ENCODE measurements at places on chromosomes 1 and 21.

DNA sequence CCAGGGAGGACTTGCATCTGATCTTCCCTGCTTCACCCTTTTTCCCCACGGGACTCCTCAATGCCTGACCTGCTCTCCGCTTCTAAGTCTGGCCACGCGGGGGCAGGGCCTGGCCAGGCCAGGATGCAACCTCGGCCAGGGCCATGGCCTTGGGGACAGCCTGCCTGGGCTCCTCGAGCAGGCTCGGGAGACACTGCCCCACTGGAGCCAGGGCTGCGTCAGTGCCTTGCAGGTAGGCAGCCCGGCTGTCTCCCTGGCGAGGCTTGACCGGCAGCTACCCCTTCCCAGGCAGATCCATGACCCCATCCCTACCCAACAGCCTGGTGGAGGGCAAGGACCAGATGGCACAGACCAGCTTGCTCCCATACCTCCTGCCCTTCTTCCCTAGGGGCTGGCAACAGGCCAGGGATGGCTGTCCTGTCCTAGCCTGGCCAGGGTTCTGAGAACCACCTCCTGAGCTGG lies 2.7 kb upstream of the PRDM16 start:
- DNase-seq, result no peak

DNA sequence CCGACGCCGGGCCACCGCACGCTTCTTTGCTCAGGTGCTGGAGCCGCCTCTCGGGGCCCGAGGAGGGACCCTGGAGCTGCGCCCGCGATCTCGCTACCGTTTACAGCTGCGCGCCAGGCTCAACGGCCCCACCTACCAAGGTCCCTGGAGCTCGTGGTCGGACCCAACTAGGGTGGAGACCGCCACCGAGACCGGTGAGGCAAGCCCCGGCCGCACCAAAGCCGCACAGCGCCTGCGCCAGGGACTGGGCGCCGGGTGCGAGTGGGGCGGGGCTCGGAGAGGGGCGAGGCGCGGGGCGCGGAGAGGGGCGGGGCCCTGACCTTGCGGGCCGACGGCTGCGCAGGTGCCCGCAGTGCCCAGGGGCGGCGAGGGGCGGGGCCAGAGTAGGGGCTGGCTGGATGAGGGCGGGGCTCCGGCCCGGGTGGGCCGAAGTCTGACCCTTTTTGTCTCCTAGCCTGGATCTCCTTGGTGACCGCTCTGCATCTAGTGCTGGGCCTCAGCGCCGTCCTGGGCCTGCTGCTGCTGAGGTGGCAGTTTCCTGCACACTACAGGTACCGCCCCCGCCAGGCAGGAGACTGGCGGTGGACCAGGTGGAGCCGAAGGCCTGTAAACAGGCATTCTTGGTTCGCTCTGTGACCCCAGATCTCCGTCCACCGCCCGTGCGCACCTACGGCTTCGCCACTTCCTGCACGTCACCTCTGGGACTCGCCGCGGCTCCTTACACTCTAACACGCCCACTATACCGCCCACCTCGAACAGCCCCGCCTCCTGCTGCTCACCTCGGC lies 9.8 kb upstream of the CDC20 start:
- DNase-seq, result peak; percentile 77

DNA sequence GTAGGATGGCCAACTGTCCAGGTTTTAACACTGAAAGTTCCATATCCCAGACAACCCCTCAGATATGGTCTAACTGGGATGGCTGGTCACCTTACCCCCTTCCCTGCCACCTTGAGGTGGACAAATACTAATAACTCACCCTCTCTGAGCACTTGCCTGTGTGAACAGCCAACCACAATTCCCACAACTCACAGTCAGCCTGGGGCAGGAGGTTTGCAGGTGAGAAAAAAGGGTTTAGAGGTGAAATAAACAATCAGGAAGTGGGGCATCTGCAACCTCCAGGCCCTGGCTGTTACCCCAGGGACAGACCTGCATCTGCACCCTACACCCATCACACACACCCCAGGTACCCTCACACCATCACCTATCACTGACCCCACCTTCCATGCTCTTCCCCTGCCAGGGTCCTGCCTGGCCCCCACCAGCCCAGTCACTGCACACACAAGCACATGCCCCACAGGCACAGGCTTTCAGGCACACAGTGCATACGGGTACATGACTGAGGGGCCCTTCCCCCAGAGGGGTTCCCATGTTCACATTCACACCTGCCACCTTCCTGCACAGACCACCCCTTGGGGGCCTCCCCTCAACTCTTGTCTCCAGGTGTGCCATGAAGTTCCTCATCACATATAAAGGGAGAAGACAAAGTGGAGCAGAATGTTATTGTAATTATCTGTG lies 679.5 kb downstream of the MATN1 start:
- no peak for DNase-seq

DNA sequence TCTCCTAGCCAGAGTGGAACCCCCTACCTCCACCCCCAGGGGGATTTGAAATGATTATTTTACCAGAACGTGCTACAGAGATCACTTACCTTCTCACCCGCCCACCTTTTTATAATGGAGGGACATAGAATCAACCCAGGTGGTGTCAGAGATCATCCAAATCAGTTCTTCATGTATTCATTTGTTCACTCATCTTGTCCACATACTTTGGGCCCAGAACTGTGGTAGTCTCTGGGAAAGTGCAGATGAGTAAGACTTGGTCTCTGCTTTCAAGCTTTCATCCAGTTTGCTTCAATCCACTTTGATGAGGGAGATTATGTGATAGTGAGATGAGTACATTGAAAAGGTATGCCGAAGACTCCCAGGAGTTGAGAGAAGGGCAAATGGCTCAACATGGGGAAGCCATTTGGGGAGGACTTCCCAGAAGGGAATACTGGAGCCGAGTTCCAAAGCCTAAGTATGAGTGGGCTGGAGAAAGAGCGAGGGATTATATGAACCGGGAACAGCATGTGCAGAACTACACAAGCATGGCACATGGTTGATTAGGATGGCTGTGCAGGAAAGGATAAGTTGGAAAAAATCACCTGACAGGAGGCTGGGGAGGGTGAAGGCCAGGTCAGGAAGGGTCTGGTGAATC lies 1.9 kb downstream of the FGGY start:
- DNase-seq, result no peak

- DNase-seq, result no peak
These were observed 102.5 kb upstream of the ATP1B1 start for GRCh38 chr1:169003864-169004516.
